Renal pelvis (tissue), 12 donors: ENCODE measurements at places on chromosomes 4 and X.

DNA sequence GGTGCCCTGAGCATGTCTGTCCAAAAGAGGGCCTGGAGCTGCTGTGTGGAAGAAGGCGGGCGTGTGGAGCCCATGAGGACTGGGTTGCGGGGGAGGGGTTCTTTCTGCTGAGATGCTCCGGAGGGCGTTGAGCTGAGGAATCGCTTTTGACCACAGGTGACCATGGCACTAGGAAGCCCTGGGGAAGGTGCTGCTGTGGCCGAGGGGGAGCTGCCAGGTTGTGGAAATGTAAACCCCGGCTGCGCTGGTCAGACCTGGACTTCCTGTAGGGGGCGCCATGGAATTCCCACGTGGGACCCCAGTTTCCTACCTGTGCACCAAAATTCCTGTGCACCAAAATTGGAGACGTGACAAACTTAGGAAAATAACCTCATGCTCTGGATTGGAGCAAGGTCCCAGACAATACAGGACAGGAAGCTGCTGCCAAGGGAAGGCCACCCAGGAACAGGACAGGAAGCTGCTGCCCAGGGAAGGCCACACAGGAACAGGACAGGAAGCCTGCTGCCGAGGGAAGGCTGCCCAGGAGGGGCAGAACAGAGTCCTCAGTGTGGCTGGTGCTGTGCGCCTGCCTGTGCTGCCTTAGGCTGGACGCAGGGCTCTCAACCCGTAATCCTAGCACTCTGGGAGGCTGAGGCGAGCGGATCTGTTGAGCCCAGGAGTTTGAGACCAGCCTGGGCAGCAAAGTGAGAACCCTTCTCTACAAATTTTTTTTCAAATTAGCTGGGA, 28.4 kb upstream of the UVSSA start:
- no peak for DNase-seq

DNA sequence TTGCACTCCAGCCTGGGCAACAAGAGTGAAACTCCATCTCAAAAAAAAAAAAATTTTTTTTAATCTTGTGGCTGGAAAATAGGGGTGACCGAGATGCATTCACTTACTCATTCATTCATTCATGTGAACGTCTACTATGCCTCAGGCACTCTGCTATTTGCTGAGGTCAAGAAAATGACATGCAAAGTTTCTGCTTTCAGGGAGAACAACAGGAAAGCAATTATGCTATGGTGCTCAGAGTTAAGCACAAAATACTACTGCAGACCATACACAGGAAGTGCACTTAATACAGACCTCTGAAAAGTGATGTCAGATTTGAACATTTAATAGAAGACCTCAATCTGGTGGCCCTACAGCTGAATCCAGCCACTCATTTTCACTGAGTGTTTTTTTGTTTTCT, 59.6 kb upstream of the DUSP21 start:
- no peak for DNase-seq

DNA sequence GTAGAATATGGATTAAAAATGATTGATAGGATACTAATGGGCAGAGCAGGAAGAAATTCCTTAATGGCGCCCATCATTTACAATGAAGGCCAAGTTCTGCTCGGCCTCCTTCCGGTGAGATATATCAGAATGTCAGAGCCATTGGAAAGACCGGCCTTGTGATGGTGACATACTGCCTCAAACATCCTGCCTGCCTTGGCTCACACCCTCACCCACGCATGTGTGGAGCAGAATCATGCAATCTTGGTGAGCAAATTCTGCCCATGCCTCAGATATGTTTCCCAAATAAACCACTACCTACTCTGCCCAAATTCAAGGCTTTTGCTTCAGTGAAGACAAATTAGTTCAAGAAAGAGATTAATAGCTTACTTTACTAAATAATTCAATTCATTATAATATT, 163.3 kb downstream of the MID1 start:
- no peak for DNase-seq

DNA sequence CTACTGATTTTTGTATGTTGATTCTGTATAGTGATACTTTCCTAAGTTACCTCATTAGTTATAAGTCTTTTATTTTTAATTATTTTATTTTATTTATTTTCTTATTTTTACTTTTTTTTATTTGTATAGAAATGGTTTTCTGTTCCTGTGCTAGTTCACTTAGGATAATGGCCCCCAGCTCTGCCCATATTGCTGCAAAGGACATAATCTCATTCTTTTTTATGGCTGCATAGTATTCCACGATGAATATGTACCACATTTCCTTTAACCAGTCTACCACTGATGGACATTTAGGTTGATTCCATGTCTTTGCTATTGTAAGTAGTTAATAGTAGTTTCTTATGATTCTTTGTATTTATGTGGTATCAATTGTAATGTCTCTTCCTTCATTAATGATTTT, 31.5 kb upstream of the GK2 start:
- no peak for DNase-seq

DNA sequence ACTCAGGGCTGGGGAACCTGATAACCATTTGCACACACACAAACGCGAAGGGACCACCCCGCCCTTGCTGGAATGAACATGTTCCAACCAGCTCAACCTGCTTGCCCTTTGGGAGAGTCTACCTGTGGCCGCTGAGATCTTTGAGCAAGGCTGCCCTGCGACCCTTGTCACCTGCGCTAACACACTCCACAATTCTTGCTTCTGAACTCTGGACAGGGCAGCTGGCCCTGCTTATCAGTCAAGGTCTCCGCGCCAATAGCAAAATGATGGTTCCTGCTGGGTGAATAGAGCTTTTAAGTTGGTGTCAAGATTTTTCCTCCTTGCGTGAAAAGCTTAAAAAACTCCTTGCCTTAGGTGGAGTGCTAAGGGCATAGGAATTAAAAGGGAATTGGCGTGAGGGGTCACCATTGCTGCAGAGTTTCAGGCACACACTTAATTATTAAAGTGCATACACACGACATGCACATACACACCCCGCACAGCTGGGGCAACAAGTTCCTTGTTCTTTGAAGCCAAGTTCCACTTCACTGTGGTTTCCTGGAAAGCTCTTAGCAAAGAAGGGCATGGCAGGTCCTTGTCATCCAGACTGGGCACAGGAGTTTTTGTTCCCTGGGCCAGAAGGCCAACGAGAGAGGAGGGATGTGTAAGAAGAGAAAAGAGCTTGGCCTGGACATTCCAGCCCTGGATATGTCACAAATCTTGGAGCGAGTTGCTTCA, 207.7 kb downstream of the STIM2 start:
- DNase-seq: no peak

DNA sequence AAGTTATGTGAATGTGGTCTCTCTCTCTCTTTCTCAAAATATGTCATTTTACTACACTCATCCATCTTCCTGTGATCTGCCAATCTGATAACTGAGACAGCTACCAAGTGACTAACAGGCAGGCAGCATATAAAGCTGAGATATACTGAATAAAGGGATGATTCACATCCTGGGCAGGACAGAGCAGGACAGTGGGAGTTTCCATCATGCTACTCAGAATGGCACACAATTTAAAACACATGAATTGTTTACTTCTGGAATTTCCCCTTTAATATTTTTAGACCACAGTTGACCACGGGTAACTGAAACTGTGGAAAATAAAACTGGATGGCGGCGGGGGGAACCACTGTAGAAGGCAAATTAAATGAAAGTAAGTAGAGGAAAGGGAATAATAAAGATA, 58.6 kb upstream of the DCTD start:
- no peak for DNase-seq

DNA sequence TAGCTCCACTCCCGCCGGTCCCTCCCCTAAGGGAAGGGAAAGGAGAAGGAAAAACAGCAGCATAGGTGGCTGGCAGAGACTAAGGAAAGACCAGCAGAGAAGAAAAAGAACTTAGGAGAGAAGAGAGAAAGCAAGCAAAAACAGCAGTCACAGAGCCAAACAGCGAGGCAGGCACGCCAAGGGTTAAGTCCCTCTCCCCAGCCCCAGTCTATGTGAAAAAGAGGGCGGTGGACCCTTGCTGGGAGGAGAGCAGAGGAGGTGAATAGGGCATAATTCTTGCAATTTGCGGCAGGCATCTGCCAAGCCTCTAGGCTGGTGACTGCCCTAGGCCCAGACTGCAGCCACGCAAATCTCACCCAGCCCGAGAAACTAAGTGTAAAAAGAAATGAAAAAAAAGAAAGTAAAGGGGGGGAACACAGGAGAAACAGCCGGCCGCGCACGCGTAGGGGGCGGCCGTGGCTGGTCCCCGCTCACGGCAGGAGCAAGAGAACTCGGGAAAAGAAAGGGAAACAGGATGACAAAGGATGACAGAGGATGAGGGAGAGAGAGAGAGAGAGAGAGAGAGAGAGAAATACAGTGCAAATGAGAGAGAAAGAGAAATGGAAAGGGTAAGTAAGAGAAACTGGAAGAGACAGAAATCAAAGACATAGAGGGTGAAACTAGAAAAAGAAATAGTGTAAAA, 48.6 kb downstream of the MAGEA9 start:
- peak; percentile 15 for DNase-seq

- DNase-seq: no peak
Observed at GRCh38 chr4:9927341-9928007, 93.8 kb downstream of the SLC2A9 start.

DNA sequence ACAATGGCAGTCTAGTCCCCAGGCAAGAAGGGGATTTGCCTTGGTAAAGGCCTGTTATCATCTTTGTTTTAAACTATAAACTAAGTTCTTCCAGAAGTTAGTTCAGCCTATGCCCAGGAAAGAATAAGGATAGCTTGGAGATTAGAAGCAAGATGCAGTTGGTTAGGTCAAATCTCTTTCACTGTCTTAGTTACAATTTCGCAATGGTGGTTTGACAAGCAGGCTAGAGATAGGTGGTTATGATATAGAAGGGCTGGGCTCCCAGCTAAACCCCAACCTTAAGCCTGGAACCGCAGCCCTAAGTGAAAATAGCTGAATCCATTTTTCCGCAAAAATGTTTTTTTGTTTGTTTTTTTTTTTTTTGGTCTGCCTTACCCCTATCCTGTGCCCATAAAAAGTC, 41.8 kb upstream of the NEIL3 start:
- no peak for DNase-seq

GRCh38 chrX:30713061-30713525, 59.9 kb downstream of the GK start:
- peak; percentile 35 for DNase-seq

GRCh38 chr4:72566464-72566972, 2.5 kb downstream of the ADAMTS3 start:
- DNase-seq: no peak
